ENCODE measurements at places on chromosomes 3 and 15.

- DNase-seq: no peak
Observed at GRCh38 chr3:78426454-78426853, 1341.3 kb downstream of the ROBO1 start.

DNA sequence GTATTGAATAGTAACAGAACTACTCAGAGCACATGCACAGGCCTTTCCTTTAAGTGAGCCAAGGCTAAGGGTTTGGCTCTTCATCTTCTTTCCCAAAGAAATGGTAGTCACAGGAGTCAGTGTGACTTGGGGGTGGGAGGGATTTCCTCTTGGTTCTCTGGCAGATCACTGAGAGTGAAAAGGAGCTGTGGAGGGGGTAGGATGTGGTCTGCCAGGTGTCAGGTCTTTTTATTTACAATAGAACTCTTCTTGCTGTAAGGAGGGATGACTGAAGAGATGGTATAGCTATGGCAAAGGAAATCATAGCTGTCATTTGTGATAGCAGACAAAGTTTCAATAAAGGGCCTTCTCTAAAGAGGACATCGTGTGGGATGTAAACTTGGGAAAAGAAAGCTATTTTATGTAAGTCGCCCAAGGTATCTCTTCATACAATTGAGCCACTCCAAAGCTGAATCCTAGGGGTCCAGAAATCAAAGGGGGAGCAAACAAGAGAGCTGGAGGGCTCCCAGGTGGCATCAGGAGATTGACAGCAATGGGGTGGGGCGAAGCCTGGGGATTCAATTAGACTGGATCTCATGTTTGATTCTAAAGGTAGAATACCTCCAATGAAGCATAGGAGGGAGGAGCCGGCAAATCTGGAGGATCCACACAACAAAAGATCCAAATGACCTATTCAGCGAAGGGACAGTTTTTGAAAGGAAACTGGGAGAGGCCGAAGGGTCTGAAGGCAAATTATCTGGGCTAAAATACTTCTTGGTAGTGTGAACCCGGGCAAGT lies 20.0 kb upstream of the CHD2 start:
- no peak for DNase-seq

- DNase-seq: no peak
Observed at GRCh38 chr3:128468285-128468790, 1.6 kb upstream of the DNAJB8 start.

DNA sequence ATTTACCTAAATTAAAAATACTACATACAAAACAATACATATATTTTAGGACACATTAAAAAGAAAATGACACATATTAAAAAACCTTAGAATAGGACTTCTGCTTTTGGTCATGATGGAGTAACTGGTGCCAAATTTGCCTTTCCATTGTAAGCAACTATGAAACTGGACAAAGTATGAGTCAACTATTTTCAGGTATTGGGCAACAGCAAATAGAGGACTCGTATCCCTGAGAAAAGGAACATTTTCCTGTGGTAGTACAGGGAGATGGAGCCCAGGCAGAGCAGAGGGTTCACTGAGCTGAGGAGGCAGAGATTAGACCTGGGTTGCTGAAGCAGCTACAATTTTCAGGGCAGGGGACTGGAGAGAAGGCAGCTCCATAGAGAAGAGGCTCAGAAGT lies 14.7 kb downstream of the CCR1 start:
- no peak for DNase-seq

All from GM04504 (cell line).